Lung (tissue), 17 donors: ENCODE measurements at places on chromosomes 1 and 21.

GRCh38 chr1:200302192-200302920 lies 107.5 kb downstream of the ZNF281 start:
- DNase-seq, result peak; percentile 71

DNA sequence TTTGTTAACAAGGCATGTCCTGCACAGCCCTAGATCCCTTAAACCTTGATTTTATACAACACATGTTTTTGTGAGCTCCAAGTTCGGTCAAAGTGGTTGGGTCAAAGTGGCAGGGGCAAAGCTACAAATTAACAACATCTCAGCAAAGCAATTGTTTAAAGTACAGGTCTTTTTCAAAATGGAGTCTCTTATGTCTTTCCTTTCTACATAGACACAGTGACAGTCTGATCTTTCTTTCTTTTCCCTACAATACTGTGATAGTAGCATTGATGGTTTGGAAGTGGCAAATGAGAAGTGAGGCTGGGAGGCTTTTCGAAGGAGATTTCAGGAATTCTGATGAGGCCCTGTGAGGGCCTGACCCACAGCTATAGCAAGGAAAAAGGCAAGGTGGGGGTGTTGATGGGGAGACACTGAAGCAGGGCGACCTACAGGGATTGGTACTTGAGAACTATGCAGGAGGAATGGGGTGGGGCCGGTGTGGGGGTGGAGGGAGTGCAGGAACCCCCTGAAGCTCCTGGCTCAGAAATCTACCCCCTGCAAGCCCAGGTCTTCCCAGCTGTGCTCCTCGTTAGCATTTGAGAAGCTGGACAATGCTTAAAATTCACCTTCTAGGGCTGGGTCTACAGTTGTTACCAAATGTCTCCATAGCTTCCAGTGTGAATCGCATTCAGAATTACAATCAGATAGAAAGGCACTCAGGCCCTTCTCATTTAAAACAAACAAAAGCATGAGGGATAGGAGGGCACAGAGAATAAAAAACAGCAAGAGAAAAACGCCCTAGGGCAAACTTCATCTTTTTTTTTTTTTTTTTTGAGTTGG lies 102.6 kb upstream of the PPM1J start:
- DNase-seq, result no peak

DNA sequence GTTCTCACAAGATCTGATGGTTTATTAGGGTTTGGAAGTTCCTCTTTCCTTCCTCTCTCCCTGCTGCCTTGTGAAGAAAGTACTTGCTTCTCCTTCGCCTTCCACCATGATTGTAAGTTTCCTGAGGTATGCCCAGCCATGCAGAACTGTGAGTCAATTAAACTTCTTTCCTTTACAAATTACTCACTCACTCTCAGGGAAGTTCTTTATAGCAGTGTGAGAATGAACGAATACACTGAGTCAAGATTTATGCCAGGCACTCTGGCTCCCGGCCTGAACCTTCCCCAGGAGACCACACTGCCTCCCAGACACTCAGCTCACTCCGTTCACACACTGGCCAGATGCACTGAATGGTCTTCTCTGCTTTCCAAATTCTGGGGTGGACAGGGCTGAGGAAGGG lies 308.3 kb upstream of the AJAP1 start:
- no peak for DNase-seq

DNA sequence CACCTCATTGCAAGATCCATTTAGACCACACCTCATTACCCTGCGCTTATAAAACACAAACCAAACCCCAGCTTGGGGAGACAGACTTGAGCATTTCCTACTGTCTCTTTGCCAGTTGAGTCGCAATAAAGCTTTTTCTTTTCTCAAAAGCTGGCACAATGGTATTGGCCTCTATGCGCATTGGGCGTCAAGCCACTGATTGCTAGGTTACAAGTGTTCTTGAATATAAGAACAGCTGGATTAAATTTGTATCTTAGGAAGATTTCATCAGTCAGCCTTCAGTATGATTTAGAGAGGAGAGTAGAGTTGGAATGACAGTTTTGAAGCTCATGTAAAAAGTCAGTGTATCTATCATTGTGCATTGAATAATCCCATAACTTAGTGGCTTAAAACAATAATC lies 84.9 kb upstream of the RAB4A start:
- DNase-seq, result no peak

DNA sequence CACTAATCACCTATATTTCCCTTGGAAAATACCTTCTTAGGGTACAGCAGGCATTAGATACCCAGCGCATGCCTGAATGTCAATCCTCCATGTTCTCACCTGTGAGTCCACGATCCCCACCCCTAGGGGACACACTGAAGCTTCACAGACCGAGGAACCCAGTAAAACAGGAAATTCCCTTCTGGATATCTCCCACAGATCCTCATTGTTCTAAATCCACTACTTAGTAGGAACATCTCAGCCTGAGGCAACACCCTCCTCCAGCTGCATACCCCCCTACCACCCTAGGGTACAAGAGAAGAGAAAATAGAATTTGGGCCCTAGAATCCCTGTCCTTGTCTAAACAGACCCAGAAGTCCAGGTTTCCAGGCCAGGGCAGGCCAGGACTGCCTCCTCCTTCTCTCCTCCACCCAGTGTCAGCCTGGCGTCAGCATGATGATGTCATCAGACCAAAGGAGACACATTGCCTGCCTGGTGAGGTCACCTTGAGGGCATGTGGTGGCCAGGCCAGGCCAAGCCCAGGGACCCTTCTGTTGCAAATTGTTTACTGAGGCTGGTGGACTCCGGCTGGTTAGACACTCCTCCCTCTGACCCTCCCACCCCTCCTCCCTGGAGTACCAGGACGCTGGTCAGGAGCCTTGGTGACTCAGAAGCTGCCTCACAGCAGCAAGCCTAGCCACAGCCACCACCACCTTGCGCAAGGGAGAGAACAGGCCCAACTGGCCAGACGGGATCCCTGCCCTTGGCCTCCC lies 6.2 kb downstream of the NECTIN4 start:
- peak; percentile 70 for DNase-seq

GRCh38 chr1:244350027-244350426 lies 101.7 kb downstream of the ADSS2 start:
- DNase-seq, result no peak

- peak; percentile 27 for DNase-seq
These were observed 95.2 kb upstream of the MPC2 start for GRCh38 chr1:168032029-168032428.

- DNase-seq, result no peak
These were observed 29.6 kb upstream of the SLC6A9 start for GRCh38 chr1:44060830-44061267.

- no peak for DNase-seq
These were observed 119.1 kb upstream of the GRIK3 start for GRCh38 chr1:37153116-37154100.

GRCh38 chr1:33455539-33456501 lies 16.6 kb upstream of the ZSCAN20 start:
- peak; percentile 59 for DNase-seq

- DNase-seq, result no peak
These were observed 1267.6 kb upstream of the ADGRL2 start for GRCh38 chr1:80533093-80533492.

GRCh38 chr1:205920159-205920558 lies 23.1 kb downstream of the SLC26A9 start:
- peak; percentile 94 for DNase-seq

GRCh38 chr1:202701200-202701599 lies 9.1 kb downstream of the SYT2 start:
- DNase-seq, result no peak

DNA sequence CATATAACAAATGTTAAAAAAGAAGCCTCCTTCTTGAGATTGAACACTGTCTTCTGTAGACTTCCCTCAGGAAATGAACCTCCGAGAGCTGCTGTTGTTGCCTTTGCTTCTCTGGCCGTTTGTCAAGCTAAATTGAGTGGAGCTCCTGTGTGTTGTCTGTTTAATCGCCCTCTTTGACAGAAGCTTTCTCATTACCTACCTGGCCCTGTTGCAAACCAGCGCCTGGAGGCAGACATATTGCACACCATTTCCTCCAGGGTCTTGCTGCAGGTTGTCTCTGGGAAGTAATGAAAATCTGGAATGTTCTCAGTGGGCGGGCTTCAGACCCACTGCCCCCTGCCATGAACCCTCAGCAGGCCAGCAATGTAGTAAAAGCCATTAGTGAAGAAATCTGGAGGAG lies 83.3 kb downstream of the GABPA start:
- no peak for DNase-seq

DNA sequence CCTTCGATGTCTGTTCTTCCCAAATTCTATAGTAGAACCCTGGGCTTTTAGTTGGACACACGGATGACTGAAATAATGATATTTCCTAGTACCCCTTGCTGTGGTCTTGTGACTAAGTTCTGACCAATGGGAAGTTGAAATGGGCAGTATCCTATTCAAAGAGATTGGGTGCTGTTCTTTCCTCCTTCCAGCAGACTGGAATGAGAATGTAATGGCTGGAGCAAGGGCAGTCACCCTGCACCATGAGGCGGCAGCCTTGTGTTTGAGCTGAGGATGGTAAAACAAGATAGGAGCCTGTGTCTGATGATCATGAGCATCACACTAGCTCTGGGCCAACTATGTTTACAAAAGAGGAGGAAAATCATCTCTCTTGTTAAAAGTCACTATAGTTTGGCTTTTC lies 5.1 kb upstream of the SRM start:
- no peak for DNase-seq

GRCh38 chr1:183896466-183897048 lies 91.6 kb downstream of the RGL1 start:
- no peak for DNase-seq

DNA sequence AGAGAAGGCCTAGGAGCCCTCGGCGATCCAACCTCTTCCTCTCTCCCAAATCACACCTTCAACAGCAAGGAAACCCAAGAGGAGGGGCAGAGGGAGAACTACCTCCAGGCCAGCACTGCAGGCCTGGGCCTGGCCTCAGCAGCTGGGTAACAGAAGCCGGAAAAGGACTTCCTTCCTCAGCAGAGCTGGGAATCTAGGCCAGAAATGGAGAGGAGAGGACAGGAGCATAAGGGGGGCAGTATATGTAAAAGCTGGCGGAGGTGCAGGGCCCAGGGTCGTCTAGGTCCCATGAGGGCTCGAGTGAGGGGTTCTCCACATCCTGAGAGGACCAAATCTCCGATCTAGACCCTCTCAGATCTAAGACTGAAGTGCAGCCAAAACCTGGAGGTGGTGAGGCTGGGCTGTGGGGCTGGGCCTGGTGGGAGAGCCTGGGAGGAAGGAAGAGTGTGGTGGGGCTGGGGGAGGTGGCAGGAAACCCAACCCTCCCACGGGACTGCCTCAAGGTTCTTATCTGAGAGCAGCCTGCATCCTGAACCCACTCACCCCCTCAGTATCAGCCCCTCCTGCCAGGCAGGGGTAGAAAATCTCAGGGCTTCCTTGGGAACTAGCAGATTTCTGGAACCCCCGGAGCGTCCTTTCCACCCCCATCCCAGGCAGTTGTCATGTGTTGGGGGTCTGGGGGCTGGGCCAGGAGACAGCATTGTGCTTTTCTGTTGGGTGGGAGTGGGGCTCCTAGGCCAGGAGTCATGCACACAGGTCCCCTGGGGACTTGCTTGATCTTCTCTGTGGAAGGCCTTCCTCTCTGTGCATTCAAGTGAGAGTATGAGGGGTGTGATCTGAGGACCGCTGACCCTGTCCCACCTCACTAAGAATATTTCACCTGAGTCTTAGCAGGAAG lies 33.0 kb downstream of the PIK3C2B start:
- DNase-seq, result no peak

DNA sequence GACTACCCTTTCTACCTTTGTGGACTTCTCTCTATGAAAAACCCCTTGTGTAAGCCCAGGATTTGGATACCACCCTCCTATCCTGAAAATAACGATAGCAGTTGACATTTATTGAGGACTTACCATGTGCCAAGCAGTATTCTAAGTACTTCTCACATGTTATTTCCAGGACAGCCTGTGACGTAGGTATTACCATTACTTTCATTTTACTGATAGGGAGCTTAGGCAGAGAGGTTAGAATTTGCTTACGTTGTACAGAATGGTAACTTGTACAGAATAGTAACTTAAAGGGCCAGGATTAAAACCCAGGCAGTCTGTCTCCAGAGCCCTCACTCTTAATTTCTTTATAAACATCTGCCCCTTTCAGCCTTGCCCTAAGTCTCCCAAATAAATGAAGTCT lies 138.3 kb downstream of the NTMT2 start:
- DNase-seq, result no peak

DNA sequence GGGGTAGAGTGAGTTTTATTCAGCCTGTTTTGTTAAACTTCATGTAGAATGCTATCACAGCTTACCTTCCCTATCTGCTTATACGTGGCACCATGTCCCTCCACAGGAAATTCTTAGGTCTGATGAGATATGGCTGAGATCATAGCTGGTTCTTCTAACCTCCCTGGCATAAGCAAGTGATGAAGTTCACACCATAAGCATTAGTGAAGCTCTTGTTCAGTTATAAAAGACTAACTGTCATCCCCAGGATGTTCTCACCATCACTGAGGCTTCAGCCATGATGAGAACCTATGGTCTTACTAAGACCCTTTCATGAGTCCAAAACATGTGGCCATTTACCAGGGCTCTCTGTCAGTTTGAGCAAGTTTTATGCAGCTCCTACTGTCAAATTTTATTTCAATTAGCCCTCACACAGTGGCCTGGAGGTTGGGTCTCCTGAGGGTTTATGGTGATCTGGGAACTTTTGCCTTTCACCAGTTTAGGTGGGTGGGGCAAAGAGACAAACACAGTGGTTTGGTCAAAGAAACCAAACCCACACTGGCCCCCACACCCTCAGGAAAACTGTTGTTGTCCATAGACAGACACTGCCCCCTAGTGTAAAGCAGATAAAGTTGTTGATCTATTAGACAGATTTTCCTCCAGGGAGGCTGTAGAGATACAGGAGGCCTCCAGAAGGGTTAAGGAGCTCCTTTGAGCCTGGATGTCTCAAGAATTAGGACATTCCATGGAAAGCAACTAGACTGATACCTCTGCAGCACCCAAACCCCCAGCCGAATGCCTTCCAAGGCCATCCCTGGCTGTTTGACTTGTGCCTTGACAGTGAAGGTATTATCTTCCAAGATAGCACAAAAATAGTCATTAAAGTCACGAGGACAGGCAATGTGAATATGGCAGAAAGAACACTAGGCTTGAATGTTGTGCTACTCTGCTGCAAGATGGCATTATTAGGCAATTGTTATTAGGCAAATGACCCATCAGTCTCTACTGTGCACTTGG lies 5.0 kb downstream of the SLC22A15 start:
- no peak for DNase-seq

DNA sequence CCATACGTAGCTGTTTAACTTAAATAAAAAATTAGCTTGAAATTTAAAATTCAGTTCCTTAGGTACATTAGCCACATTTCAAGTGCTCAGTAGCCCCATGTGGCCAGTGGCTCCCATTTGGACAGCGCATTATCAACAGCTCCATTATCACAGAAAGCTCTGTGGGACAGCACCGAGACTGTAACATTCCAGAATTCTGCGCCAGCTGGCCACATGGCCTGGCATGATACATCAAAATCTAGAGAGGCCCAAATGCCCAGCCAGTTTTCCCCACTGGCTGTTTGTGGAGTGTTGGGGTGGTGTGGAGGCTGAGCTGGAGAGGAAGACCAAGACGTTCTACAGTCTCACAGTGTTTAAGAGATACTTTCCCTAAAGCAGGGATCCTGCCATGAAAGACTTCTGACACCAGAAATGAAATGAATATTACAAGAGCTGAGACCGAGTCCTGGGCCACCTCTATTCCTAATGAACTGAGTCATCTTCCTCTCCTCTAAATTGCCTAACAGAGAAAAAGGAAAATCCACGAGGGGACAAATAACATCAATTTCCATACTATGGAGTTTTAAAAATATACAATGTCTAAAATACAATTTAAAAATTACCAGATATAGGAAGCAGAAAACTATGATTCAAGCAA lies 27.3 kb upstream of the ACTA1 start:
- DNase-seq, result no peak
